Dorsolateral prefrontal cortex (tissue), 122 donors: ENCODE measurements at places on chromosomes 6 and 20.

- no peak for DNase-seq
Measured at GRCh38 chr20:3767110-3767426, 485 bp downstream of the ADISSP start.

GRCh38 chr6:52482903-52483670 is 62.9 kb downstream of the EFHC1 start:
- no peak for DNase-seq

DNA sequence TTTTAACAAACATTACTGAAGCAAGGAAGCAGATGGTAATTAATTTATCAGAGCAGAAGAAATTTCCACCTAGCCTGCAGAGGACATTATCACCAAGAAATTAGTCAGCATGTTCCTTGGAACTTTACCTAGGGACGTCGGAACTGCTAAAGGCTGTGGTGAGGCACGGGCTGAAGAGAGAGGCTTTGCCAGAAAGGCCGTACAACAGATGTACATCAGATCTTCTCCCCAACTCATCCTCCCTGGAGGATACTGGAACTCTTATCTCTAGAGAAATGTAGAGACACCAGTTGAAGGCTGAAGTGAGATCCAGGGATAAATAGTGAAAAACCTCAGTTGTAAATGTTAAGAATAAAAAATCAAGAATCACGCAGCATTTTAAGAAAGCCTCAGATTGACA is 257.1 kb downstream of the SAMD5 start:
- DNase-seq: no peak

- peak; percentile 62 for DNase-seq
Measured at GRCh38 chr6:169172946-169173345, 80.7 kb downstream of the THBS2 start.

DNA sequence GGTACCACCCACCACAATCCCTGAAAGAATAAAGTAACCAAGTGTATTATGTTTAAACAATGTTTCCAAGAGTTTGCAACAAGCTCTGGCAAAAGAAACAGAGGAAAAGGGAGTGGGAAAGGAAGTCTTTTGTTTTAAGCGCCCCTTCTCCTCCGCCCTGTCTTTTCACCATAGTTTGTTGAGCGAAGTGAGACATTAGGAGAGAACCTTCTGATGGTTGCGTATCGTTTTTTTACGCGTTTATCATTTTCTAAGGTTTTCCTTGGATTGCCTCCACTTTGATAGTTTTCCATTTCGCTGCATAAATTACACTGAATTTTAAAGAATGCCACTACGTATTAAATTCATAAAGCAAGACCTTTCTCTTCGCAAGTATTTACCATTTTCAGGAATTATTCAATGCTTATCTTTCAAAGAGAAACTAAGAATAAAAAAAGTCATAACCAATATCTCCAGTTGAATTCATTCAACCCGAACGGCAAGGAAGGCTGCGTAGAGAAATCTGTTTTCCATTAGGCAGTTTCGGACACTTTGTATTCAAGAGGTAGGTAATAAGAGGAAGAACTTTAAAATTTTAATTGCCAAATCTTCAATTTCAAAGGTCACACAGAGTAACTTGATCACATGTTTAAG is 920 bp upstream of the EPHA7 start:
- DNase-seq: no peak

- DNase-seq: no peak
Measured at GRCh38 chr20:60867589-60867988, 384.5 kb upstream of the CDH4 start.

DNA sequence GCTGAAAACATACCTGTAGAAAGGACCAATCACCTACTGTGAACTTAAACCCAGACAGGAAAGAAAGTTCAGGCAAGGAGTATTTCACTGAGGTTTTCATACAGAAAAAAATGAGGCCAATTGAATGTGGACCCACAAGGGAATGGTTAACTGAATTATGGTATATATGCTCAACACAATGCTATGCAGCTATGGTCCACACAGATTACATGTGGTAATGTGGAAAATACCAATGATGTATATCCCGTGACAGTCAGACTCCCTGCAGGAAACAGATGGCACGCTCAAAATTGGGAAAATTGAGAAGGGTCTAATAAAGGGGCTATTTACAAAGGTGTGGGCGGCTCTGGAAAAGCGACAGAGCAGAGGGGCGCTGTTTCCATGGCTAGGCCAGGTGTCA is 47.1 kb upstream of the PIM1 start:
- no peak for DNase-seq

DNA sequence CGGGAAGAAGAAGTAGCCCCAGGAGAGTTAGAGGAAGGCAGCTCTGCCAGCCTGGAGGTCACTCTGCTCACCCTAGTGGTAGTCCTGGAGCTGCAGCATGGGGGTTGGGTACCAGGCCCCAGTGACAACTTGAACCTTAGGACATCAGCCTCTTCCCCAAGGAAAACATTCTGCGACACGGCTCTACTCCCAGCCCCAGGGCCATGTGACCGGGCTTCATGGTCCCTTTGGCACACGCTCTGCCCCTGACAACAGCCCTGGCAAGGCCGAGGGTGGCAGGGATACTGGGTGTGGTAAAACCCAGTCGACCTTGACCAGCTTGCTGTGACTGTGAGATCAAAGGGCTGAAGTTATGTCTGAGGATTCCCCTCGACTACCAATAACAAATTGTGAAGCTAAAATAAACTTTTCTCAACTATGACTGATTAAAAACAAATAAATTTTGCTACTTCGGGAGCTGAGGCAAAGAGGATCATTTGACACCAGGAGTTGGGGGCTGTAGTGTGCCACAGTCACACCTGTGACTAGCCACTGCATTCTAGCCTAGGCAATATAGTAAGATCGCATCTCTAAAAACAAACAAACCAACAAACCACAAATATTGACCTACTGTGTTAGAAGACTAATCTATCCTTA is 24.4 kb upstream of the ARID1B start:
- DNase-seq: no peak

DNA sequence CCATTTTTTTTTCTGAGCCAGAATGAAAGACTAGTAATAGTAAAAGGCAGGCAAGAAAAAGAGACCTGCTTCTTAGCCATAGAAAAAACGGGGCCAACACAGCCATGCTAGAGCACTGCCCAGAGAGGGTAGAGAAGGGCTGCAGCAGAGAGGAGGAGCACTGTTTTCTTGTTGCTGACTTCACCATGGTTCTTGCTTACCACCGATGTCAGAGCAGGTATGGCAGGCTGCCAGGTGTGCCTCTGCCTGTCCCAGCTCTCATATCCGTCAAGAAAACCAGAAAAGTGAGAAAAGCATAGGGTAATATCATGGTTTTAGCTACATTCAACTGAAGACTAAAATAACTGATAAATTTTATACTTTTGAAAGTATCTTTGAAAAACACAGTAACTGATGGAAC is 60.7 kb downstream of the DTNBP1 start:
- DNase-seq: no peak

DNA sequence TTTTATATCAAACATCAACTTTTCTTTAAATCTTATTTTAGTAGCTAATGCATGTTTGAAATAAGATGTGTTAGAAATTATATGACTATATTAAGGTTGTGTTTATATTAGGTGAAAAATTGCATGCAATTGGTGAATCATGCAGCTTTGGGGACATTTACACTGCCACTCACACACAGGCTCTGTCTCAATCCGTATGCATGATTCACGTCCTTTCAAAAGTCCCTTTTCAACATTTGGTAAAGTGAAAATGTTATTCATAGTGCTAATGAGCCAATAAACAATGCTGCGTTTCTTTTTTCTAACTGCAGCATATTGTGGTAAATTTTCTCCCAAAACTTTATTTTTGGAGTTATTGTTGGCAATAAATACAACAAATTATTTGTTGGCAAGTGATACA is 198.0 kb downstream of the FUT9 start:
- DNase-seq: no peak

- no peak for DNase-seq
Measured at GRCh38 chr6:96157018-96157565, 141.3 kb downstream of the FUT9 start.

DNA sequence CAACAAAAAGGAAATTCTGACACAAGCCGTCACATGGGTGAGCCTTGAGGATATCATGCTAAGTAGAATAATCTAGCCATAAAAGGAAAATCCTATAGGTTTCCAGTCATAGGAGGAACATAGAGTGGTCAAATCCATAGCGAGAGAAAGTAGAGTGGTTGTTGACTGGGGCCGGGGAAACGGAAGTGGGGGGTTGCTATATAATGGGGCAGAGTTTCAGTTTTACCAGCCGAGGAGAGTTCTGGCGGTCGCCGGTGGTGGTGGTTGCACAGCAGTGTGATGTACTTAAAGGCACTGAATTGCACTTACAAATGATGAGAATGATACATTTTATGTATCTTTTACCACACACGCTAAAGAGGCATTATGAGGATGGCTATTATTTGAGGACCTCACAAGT is 4.9 kb downstream of the GPR31 start:
- no peak for DNase-seq

GRCh38 chr20:20547221-20547875 is 165.1 kb downstream of the RALGAPA2 start:
- no peak for DNase-seq

DNA sequence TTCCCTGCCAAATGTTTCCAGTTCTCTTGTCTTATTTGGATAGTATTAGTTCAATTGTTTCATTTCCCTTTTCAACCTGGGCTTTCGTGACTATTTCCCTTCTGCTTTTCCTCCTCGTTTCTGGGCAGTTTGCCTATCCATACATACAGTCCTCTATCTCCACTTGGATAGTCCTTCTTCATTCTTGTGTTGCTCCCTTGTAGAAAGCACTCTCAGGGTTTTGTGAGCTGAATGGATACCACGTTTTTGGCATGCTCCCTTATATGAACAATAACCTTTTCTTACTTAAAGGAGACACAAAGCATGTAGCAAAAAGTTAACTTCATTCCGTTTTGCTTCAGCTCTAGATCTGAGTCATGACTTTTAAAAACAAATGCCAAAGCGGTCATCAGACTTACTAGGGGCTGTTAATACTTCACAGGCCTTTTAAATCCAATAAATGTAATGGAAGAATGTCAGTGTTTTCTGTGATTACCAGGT is 16.6 kb downstream of the CRYBG1 start:
- DNase-seq: no peak

DNA sequence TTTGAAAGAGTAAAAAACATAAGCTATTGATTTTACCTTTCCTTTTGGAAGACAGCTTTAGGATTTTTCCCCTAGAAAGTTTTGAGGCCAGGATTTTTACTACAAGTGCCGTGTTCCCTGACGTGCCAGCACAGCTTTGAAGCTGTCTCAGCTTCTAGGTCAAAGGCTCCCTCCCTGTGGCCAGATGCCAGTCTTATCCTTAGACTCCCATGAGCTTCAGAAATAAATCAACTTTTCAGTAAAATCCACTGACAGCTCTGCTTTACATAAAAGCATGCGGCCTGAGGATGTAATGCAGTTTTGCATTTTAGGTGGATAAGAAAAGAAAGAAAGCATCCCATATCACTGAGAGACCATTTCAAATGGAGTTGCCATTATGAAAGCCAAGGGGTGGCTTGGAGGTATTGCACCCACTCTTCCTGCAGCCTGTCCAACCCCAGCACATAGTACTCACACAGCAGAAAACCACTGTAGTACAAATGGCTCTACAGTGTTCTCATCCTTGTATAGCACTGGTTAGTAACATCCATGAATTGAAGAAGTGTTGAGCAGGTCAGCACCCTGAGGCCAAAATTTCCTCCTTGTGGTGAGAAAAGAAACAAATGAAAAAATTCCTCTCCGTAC is 15.2 kb upstream of the ATXN1 start:
- DNase-seq: no peak

GRCh38 chr20:45047581-45048119 is 53.3 kb downstream of the KCNS1 start:
- no peak for DNase-seq

DNA sequence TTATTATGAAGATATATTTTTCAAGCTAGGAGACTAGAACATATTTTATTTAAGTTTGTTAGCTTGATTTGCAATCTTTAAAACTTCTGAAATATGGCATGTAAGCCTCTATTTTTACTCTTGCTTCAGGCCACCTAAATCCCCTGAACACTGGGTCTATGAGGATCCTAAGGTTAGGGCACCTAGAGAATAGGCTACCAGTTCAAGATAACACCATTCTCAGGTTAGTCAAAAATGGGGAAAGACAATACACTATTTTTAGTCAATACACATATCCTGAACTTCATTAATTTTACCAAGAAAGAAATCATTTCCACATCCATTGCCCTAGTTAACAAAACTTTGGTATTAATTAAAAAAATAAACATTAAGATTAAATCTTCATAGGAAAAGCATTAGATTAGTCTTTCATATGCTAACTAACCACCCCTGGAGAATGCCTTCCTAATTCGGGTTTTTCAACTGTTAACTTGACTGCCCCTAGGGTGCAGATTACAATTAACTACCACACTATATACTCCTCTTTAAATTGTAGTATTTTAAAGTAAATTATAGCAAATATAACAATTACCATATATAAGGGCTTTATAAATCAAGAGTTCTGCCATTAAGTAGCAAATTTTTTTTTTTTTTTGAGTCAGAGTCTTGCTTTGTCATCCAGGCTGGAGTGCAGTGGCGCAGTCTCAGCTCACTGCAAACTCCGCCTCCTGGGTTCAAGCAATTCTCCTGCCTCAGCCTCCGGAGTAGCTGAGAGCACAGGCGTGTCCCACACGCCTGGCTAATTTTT is 6.7 kb upstream of the HSF2 start:
- DNase-seq: no peak

- no peak for DNase-seq
Measured at GRCh38 chr20:7980332-7981046, 39.1 kb downstream of the TMX4 start.

GRCh38 chr6:24997231-24997630 is 61.5 kb upstream of the RIPOR2 start:
- no peak for DNase-seq

GRCh38 chr6:55825402-55826051 is 49.9 kb downstream of the BMP5 start:
- DNase-seq: no peak

DNA sequence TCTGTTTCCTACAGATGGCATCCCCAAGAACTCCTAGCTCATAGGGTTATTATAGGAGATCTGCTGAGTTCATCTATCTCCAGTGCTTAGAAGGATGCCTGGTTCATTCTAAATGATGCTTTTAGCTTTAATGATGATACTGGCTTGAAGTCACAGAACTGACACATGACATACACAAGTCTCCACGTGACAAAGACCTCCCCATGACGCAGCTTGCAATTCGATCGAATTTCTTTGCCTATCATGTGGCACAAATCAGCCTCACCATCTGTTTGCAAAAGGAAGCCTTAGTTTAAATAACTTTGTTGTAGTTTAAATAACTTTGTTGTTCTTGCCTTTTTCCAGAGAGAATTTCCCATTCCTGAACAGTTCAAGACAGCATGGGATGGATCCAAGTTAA is 44.1 kb upstream of the FAM8A1 start:
- DNase-seq: no peak
